ENCODE measurements at places on chromosomes 5 and 9.

DNA sequence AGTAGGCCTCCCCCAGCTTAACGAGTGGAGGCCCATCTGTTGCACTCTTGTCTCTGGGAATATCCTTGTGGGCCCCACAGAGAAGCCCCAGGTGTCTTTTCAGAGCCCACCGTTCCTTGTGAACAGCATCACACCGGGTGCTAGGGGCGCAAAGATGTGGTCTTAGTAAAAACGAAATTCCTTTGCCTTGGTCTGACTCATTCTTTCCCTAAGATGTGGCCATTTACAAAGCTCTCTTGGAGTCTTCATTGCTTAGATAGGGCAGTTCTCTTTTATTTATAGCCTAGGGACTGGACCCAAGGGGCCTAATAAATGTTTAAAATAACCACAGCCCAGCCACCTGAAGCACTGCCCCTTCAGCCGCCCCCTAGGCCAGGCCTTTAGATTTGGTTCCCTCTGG is 52.8 kb upstream of the RPL26L1 start:
- DNase-seq, result no peak

DNA sequence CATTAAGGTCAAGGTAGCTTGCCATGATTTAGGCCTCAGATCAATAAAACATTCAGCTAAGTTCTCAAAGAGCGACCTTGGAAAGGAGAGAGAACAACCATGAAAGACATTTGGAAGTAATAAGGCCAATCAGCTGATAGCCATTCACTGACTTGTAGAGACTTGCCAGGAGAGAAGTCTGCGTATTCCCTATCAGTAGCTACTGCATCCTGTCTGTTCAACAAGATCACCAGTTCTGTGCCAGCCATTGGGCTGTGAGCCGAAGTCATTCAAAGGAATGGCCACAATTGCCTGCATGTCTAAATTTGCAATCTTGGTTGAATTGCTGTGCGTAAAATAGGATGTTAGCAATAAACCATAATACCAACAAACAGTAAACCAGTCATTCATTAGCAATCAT is 219.8 kb downstream of the FBXL7 start:
- DNase-seq, result no peak

DNA sequence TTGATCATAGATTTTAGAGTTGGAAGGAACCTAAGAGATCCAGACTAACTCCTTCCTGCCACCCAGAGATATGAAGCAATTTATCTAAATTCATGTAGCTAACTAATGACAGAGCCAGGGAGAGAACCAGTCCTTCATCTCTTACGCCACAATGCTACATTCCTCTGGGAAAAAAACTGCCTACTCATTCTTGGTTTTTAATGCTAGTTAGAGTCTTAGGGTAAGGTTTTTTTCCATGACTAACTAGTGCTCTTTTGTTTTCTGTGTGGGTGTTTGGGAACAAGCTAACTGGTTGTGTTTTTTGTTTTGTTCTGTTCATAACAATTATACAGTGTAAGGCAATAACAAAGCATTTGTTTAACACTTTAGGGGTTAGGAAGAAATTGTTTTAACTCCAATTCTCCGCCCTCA is 52.4 kb downstream of the SLC44A1 start:
- no peak for DNase-seq

DNA sequence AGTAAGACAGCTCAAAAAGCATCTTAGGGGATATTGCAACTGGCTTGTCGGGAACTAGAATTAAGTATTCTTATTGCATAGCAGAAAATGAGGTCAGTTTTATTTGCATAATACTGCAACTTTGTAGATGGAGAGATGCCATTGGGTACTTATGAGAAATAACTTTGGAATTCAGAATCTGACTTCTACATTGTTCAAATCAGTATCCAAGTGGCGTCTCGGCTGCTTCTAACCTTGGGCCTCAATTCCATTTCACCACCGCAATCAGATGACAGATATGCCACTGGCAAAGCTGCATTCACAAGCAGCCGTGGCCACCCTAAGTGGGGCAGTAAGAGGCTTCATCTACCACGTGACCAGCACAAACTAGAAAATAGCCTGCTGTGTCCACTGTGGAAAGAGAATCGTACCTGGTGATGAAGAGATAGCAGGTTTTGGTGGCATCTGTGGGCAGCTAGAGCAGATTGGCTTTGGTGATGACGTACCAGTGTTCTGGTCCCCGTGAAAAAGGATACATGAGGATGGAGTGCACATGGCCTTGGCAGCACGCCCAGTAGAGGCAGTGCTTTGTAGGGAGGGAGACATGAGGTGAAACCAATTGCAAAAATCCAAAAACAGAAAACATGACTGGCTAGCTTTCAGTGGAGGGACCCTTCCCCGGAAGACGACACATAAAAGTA is 116.6 kb downstream of the KLHL3 start:
- no peak for DNase-seq

DNA sequence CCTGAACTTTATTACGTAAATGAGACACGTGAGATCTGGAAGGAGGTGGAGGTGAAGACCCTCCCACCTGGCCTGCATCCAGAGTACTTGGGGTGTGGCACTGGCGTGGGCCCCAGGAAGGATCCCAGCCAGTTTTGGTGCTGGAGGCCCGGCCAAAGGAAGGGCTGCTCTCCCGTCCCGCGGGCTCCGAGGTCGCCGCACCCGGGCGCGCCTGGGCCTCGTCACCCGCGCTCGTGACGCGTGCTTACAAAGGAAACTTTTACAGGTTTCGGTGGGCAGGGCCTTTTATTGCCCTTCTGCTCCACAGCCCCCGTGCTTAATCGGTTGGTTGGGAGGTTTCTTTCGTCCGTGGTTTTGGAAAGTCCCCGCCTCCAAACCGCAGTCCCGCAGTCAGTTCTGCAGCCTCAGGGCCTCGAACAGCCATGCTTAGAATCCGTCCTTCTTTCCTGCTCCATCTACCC is 29.2 kb downstream of the CDKN2A start:
- DNase-seq, result no peak

GRCh38 chr5:172133359-172134029 is 54.5 kb downstream of the STK10 start:
- no peak for DNase-seq

GRCh38 chr9:13088720-13089427 is 190.6 kb downstream of the MPDZ start:
- no peak for DNase-seq

DNA sequence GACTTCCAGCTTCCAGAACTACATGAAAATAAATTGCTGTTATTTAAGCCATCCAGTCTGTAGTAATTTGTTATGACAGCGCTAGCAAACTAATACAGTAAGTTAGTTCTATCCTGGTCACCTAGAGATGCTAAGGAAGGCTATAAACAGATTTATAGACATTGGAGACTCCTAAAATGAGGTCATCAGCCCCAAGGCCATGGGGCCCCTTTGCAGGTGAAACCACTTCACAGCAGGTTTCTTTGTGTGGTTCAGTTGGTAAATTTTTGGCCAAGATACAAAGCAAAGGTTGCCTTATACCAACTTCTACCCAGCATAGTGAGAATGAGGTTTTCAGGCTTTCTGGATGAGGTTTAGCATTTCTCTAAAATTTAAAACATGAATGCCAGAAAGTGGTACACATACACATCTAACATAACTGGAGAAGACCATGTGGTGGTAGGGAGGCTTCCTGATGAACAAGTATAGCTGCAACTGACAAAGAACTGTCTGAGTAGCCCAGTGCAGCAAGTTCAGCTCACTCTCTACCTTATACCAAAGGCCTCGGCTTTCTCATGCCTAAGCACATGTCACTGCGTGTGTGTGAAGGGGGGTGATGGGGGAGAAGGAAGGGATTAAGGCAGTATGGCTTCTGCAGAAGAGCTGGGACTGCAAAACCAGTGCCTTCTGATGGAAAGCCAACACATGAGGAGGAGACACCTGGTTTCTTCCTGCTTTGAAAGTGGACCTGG is 264.6 kb upstream of the TAS2R1 start:
- no peak for DNase-seq

DNA sequence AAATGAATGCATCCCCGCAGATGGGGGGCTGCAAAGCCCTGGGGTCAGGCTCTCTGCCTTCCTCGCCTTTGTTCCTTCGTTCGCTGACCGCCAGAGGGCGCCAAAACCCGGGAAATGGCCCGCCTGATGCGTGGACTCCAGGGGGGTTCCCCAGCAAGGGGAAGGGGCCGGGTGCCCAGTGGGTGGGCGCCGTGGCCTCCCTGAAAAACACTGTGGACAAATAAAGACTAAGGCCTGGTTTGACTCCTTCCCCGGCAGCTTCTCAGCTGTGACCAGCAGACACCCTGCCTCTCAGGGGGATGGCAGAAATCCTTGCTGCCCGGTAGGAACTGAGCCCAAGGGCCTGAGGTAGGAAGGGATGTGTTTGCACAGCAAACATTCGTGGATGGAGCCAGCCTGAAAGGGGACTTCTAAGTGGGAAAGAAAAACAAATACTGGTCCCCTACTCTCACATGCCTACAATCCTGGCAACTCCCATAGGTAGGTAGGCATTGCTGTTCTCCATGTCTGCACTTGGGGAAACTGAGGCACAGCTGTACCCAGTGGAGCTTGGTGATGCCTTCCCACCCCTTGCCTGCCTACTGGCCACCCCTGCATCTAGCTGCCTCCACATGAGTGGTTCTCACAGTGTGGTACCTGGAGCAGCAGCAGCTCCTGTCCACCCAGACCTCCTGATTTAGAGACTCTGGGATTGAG is 57.7 kb downstream of the DUSP1 start:
- DNase-seq, result peak; percentile 63

DNA sequence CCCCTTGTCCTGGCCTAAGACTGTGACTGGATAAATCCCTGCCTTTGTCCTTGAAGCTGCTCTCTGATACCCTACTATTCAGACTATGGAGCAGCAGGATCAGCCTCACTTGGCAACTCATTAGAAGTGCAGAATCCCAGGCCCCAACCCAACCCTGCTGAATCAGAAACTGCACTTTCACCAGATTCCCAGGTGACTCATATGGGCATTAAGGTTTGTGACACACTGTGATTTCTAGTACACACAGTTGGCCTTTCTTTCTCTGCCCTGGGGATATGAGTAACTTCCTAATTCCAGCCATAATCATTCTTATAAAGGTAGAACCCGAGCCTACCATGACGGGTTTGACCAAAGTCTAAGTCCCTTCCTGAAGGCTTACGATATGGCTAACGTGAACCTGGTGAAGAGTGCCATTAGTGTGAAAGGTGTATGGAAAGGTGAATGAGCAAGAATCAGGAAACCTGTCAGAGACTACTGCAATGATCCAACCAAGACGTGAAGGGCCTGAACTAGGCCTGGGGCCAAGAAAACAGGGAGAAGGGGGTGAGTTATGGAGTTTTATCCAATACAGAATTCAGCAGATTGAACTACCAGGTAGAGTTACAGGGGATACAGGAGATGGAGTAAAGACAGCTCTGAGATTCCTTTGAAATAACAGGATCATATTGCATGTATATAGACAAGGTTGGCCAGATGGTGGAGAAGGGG is 533.0 kb downstream of the BNC2 start:
- no peak for DNase-seq

- no peak for DNase-seq
These were observed 3.6 kb downstream of the PCDHAC2 start for GRCh38 chr5:140969880-140970279.

GRCh38 chr5:79055017-79055416 is 14.5 kb downstream of the DMGDH start:
- no peak for DNase-seq

DNA sequence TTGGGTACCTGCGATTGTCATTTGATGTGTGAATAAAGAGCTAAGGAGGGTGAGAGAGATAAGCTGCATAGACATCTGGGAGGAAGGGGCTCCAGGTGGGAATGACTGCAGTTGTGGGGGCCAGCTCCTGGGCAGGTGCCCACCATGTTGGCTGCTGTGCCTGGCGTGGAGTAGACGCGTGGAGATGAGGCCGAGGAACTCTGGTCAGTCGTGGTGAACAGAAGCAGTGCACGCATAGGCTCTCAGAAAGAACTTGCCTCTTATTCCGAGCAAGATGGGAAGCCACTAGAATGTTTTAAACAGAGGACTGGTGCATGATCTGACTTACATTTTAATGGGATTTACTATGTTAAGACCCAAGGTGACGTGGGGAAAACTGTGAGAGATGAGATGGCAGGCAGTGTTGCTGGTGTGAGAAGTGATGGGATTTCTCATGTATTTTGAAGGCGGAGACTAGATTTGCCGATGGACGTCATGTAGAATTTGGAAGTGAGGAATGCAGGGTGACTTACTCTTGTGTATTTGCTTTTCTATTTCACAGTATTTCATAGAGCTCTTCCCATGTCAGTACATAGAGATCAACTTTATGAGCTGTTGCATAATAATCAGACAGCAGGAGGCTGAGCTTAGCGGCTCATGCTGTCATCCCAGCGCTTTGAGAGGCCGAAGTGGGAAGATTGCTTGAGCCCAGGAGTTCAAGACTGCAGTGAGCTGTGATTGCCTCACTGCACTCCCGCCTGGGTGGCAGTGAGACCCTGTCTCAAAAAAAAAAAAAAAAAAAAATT is 71.1 kb downstream of the EHMT1 start:
- DNase-seq, result no peak

DNA sequence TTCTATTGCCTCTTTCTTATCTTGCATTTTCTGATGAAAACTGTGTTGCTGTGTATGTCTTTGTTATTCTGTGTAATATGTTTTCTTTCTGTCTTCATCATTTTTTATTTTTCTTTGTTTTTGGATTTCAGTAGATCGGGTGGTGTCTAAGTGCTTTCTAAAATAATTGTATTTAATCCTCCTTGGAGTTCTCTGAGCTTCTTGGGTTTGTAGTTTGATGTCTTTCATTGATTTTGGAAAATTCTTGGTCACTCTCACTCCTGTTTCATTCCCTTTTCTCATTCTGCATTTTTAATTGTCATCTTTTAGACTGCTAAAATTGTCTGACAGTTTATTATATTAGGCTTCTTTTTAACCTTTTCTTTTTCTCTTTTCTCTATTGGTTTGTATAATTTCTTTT is 560.5 kb downstream of the IRX1 start:
- no peak for DNase-seq

- no peak for DNase-seq
These were observed 19.9 kb downstream of the SEMA6A start for GRCh38 chr5:116554764-116555163.

- DNase-seq, result no peak
These were observed 35.7 kb downstream of the SEMA4D start for GRCh38 chr9:89462199-89462598.

- peak; percentile 27 for DNase-seq
These were observed 1.9 kb upstream of the CRB2 start for GRCh38 chr9:123353984-123354591.

- no peak for DNase-seq
These were observed 11.9 kb downstream of the EEIG1 start for GRCh38 chr9:127968700-127969383.

DNA sequence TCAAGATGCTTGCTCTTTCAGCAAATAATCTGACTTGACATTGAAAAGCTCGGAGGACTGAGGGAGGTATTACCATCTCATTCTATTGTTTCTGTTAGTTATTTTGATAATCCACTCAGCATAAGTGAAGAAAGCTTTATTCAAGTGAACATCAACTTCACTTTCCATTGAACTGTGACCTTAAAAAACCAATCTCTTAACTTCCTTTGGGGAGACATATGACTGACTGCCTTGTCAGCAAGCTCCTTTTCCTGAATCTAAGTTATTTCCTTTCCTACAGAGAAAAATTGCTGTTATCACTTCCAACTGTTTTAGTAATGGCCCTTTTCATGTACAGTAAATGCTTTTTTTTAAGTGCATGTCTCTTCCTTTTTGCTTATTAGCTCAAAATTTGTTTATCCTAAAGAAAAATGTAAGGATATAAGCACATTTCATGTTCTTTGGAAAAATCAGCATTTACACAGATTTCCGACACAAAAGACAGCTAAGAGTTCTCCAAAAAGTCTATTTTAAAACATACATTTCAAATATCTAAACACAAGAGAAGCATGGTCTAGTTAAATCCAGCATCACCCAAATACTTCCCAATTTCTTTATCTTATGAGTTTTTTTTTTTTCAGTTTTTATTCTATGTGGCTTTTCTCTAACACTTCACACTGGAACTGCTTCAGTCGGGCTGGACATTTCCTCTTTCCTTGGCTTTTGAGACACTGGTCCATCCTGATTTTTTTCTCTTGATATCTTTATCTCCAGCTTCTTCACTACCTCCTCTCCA is 117.9 kb upstream of the DAB2 start:
- DNase-seq, result no peak
